ENCODE measurements at places on chromosomes 3 and 15. TPM values are rescaled to one million over a fixed set of nuclear protein-coding genes. Genes with fewer than 3 reads are reported as not detected.

- no peak for DNase-seq
These were observed 19.8 kb upstream of the FAM107A start for GRCh38 chr3:58596834-58597518.

DNA sequence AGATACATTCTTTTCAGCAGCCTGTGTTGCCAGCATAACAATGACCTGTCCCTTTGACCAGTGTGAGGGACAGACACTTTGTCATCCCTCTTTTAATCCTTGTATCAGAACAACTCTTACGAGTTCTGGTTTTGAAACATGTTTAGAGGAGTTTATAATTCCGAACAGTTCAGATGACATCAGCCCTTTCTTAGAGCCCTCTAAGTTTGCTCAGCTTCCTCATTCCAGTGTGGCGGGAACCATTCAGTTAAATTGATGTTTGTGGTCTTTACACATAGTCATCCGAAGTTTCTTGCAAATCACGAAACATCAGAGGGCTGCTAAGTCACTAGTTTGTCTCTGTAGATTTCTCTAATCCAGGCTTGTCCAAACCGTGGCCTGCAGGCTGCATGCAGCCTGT, 102.5 kb downstream of the AKAP13 start:
- no peak for DNase-seq

DNA sequence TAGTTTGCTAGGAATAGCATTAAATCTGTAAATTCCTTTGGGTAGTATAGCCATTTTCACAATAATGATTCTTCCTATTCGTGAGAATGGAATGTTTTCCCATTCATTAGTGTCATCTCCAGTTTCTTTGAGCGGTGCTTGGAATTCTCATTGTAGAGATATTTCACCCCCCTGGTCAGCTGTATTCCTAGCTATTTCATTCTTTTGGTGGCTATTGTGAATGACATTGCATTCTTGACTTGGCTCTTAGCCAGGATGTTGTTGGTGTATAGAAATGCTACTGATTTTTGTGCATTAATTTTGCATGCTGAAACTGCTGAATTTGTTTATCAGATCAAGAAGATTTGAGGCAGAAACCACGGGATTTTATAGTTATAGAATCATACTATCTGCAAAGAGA, 690.5 kb upstream of the ALCAM start:
- no peak for DNase-seq

DNA sequence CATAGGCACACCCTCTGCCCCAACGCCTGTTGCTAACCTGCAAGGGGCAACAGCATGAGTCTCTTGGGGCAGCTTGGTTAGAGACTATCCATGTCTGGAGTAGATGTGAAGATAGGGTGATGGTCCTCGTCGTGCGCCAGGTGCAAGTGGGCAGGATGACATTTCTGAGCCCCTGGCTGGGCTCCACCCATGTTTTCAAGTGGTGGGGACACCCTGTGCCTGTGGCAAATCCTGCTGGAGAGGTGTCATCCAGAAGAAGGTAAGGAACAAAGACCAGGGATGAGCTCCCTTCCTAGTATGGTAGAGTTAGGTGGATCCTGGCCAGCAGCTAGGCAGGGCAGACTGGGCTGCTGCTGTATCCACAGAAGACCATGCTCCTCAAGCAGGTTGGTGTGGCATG, 152.6 kb downstream of the ABHD5 start:
- DNase-seq, result no peak

DNA sequence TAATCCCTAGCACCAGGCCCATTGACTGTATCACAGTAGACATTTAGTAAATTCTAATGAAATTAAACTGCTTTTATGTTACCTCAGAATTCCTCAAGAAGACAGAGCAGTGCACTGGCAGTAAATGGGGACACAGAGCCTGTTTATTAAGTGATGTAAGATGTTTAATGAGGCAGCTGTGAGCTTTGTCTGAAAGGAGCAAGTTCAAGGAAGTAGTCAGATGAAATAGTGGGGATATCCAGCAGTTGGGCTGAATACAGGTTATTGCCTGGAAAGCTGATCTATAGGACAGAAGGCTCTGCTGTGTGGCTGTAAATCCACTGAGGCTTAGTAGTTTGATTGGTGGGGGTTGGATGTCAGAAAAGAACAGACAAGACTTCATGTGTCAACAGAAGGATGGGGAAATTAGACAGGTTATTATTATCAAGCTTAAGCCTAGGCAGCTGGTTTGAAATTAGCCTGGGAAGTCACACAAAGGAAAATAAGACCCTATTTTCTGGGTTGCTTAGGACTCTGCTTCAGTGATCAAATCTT, 62.2 kb downstream of the PFN2 start:
- no peak for DNase-seq

GRCh38 chr3:62100282-62100989, 272.9 kb downstream of the FEZF2 start:
- DNase-seq, result no peak

DNA sequence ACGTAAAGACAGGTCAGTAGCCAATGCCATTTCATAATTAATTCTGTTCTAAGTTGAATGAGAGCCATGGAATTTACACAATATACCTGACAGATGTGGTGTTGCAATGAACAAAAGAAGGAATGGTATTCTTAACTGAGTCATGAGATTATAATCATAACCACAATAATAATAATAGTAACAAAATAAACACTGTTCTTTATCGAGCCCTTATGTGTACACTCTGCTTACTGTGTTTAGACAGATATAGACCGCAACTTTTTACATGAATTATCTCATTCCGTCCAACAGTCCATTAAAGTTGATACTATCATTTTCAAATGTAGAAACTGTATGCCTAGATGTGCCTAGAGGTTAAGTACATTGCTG, 28.2 kb upstream of the SCAANT1 start:
- no peak for DNase-seq

DNA sequence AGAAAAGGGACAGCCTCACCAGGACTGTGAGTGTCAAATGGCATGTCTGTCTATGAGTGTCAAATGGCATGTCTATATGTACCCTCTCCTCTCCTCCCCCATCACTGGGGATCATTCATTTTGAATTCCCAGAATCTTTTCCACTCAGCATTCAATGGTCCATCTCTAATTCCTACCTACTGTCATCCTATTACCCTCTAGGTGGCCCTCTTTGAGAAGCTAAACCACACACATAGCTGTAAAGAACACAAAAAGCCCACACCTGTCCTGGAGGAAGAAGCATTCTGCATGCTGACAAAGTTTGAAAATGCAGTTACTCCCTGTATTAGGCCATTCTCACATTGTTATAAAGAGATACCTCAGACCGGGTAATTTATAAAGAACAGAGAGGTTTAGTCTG, 46.2 kb upstream of the PYDC2 start:
- DNase-seq, result no peak

DNA sequence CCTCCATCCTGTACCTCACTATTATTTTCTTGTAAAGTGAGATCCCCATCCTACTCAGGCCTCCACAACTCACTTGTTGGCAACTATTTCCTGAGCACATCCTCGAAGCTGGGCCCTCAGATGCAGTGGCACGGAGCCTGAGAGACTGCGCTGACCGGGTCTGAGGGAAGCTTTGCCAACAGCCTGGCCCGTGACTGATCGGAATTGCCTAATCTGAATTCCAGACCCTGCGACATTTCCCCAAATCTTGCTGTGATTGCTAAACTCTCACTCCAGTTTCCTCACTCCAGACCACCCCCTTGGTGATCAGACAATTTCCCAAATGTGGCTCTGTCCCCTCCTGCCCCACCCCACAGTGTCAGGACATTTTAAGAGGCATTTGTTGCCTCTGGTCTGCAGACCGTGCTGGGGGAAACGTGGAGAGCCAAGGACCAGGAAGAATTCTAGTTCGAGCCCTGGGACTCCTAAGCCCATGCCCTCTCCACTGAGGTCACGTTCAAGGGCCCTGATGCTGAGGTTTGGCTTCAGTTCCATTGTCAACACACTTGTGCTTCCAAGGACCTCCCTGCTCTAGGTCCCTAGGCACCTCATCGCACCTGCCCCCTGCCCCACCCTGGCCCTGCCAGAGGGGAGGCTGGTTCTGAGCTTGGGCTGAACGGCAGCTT, 22.8 kb downstream of the KLHL25 start:
- DNase-seq, result no peak

GRCh38 chr3:197189623-197190022, 108.8 kb downstream of the DLG1 start:
- no peak for DNase-seq

- DNase-seq, result no peak
These were observed 530.2 kb upstream of the CBLB start for GRCh38 chr3:106398891-106399600.

DNA sequence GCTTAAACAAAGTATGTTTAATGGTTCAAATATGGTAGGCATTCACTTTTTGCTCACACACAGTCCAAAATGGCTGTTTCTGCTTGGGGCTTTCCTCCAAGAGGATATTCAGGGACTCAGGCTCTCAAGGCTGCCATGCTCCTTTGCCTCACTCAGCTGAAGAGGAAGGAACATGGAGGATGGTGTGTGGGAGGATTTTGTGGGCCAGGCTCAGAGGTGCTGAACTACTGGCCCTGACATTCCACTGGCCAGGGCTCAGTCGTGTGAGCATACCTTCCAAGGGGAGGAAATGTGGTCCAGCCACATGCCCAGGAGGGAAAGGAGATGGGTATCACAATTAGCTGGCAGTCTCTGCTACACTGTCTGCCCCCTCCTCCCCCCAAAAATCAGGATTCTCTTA, 8.7 kb downstream of the PXYLP1 start:
- no peak for DNase-seq

GRCh38 chr3:72421126-72421525, 427.1 kb downstream of the SHQ1 start:
- no peak for DNase-seq

DNA sequence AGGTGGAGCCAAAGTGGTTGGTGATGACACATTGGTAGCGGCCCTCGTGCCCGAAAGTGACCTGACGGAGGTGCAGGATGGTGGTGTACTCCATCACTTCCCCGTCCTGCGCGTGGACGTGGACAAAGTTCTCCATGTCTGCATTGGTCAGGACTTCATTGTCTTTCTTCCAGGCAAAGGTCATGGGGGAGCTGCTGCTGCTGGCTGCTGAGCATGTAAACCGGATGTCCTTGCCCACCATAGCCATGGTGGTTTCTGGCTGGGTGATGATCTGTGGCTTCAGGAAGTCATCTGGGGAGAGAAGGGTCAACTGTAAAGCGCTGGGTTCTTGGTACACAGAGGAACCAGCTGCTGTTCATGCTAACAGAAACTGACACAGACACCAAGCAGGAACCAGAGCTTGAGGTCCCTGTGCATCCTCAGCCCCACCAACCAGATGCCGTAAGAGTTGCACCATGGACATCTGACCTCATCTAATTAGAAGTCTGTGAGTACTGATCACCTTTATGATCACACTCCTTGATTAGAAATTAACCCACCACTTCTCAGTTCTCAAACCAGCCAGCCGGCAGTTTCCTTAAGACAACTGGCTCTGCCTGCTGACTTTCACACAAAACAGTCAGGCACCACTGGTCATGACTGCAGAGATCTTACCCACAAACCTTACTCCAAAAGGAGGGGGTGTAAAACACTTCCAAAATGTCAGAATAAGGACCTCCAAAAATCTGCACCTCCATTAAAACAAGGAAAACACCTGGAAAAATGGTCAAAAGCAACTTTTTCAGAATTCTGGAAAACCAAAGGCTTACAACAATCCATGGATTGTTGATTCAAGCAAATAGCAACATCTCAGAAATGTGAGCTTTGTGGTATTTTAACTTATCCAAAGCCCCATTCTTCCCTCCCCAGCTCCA, 114.6 kb downstream of the LRIG1 start:
- DNase-seq, result no peak

- DNase-seq, result no peak
These were observed 60.6 kb upstream of the GCNT3 start for GRCh38 chr15:59550956-59551355.

- DNase-seq, result no peak
These were observed 166.0 kb upstream of the COL8A1 start for GRCh38 chr3:99472385-99472784.

DNA sequence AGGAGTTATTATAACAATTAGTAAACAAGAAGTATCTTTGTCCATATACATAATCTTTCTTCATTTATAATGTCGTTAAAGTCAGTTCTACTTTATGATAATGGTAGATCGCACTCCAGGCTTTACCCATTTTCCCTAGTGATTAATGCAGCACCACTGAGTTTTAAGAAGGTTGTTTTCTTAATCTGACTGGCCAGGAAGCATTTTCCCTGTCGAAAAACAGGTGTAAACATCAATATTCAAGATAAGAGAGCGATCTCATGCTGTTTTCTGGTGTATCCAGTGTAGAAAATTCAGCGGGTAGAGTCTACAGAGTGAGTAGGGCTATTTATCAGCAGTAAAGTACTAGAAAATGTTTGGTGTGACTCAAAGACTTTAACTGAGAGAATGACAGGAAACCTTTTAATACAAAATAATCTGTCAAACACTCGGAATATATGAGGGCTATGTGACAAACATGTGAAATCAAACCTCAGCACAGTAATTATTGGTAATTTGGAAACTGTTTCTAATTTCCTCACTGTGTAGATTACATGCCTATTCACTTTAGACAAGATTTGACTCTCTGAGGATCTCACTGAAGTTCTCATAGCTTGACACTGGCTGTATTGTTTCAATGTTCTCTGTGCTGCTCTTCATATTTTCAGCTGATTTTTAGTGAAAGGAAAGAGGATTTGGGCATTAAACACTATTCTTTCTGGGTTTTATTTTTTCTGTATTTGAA, 1013.2 kb downstream of the VGLL3 start:
- DNase-seq, result no peak

- DNase-seq, result no peak
These were observed 30.7 kb downstream of the IDH3A start for GRCh38 chr15:78179906-78180305.

DNA sequence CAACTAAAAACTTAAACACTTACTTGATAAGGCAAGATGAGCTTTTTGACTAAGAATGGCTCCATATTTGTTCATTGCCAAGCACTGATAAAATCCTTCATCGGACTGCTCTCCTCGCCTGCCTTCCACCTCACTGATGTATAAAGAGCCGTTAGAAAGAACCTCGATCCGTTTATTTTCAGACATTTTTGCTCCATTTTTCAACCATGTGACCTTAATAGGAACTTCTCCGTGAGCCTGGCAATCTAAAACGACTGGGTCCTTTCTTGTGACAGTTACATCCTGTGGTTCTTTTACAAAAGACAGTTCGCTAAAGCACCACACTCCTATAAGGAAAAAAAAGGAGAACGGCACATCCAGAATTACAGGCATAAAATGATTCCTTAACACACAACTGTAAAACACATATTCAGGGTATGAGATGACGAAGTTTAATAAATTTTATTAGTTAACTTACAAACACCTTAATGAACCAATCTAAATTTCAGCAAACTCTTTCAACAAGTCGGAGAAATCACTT, 2.5 kb downstream of the PRTG start:
- DNase-seq, result no peak

DCLK3 gene
- total RNA-seq, result 7.7 TPM

AGBL1 gene
- 1.2 TPM for total RNA-seq

SLC28A2 gene
- total RNA-seq, result not detected

B3GALNT1 gene
- 152 TPM for total RNA-seq

RTP3 gene
- not detected for total RNA-seq

PLA2G4B gene
- total RNA-seq, result 2.4 TPM

DPPA4 gene
- 1.6 TPM for total RNA-seq

APBA2 gene
- total RNA-seq, result 117 TPM

ATP13A5 gene
- 0.41 TPM for total RNA-seq

MRAS gene
- total RNA-seq, result 66.0 TPM
